T follicular helper cell (primary cell): ENCODE measurements at places on chromosomes 4 and X.

- no peak for DNase-seq
Observed at GRCh38 chrX:55715847-55716246, 1.7 kb upstream of the RRAGB start.

DNA sequence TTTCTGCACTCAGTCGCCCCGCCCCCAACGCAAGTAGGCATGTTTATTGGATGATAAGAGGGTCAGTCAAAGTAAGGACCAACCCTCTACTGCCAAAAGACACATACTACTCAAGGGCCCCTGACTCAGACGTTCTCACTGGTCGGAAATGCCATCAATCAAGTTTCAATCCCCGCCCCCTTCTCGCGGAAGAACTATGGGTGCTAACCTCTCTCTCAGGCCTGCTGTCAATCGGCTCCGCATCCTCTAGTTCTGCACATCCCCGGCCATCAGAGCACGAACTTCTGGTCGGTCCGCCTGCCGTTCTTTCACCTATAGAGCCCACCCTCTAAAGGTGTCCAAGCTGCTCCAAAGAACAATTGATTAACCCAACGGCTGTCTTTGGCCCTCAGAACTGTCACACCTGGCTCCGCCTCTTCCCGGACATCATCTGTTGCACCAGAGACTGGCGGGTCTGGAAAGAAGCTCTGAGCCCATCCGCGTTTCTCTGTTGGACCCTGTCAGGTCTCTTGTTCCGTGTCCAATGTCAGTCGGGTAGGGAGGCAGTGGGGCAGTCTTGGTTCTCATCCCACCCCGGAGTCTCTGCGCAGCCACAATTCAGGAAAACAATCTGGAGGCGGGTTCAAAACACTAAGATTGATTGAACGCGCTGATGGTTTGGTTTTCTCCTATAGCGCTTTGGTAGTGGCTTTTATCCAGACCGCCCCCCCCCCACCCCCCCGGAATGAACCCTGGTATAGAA, 15.2 kb downstream of the NDUFB11 start:
- DNase-seq = peak; percentile 82

DNA sequence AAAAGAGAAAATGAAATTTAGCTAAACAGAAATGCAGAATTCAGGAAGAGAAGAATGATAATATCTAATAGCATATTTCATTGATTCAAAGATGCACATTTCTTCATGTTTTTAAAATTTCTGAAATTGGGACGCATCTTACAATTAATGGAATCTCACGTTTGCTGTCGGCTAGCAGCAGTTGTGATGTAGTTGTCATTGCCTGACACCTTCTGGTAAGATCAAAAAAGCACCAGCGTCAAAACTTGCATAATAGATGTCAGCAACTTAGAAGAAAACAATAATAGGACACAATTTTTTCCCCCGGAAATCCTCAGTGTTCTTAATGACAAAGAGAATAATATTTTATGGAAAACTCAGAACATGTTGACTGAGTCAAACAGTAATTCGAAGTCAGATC, 29.8 kb upstream of the SLC7A3 start:
- no peak for DNase-seq

DNA sequence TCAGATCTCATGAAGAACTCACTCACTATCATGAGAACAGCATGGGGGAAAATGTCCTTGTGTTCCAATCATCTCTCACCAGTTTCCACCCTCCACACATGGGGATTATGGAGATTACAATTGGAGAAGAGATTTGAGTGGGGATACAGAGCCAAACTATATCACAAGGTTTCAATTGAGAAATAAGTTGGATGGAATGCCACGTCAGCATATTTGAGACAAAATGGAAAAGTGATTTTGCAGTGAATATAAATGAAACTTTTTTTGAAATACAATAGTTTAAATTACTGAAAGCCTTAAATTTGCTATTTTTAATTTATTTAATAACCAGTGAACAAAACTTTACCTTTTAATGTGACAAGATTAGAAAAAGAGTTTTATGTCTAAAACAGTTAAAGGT, 494.1 kb downstream of the PRR32 start:
- DNase-seq = no peak

DNA sequence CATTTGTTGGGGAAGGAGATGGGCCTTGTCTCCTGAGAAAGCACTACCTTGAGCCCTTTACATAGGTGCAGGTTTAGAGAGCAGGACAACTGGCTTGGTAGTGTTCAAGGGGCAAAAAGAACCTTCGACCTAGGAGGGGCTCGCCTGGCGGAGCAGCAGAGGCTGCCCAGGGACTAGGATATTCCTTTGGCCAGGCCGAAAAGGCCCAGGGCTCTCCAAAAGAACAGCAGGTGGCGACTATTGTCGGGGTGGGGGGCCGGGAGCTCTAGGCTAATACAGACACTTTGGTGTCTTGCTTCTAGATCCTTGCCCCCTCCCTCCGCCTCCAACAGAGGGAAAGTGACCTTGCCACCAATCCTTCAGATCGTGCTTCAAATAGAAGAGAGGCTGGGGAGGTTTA, 7.1 kb upstream of the POU3F4 start:
- DNase-seq = no peak

DNA sequence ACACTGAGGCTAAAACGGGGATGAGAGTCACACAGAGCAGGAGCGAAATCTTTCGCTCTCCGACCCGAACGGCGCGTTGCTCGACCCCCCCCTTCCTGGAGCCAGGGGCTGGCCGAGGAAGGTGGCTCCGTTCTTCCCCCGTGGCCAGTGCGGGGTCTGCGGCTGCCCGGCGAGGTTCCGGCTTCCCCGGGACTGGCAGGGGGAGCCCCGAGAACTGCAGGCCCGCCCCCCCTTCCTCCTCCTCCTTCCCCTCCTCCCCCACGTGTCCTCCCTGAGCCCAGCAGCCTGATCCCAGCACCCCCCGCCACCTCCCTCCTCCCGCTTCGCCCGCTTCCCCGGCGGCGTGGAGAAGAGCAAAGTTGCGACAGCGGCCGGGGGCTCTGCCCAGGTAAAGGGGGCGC, 2.4 kb upstream of the BCORL1 start:
- DNase-seq = no peak

DNA sequence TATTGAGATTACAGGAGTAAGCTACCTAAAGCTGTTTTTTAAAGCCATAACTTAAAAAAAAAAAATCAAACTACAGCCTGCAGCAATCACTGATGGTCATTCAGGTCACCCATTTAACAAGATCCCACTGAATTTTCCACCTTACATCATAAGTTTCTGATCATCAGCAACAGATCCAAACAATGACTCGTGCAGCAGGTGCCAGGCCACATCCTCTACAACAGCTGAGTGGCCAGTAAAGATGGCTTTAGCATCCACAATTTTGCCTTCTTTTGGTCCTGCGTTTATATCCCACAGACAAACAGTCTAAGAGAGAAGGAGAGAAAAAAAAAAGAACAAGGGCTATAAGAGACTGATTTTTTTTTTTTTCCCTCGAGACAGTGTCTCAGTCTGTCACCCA, 16.6 kb downstream of the RBBP7 start:
- DNase-seq = no peak

DNA sequence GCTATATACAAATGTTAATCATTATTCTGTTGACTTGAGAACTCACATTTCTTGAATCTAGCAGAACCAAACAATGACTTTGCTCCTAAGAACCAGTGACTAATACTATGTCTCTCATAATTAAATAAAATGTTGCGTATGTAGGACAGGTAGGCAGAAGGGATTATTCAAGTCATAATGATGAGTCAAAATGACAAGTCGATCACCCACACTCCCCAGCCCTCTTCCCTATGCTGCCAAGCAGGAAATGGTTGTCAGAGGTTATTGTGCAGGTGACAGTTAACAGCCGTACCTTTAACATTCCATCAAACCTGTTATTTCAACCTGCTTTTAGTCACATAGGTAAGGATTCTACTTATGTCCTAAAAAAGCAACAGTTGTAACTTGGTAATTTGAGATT, 22.0 kb upstream of the STK26 start:
- no peak for DNase-seq

DNA sequence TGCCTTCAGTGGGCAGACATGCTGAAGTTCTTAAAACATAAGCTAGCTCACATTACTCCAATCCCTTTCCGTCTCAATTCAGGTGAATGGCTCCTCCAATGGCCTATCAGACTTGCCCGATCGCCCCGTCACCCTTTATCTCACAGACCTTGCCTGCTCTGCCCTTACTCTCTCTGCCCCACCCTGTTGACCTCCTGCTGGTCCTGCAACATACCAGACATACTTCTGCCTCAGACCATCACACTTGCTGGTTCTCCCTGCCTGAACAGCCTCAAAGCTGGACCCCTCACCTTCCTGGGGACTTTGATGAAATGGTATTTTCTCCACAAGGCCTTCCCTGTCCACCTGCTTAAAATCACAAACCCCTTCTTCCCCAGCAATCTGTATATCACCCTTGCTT, 340.1 kb upstream of the NR3C2 start:
- DNase-seq = no peak

DNA sequence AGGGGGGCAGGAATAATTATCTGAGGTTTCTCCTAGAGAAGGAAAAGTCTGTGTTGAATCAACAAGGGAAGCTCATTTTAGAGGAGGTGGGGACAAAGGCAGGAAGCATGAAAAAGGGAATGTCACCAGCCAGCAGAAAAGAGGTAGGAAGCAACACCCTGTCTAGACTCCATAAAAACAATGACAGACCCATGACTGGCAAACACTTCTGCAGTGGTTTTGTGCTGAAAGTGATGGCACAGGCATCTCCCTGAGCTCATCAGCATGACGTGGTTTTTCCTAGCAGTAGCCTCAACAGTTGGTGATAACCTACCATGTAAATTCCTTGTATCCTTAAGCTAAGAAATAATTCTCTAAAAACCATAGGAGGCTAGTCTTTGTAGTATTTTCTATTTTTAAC, 110.7 kb upstream of the GALNT7 start:
- DNase-seq = no peak
